NCI-H1105 treated with DMSO at 0.1 percent for 48 hours (cell line): ENCODE measurements at places on chromosomes 12 and 14.

GRCh38 chr12:69241438-69242092 is 2.2 kb downstream of the CPSF6 start:
- no peak for DNase-seq

DNA sequence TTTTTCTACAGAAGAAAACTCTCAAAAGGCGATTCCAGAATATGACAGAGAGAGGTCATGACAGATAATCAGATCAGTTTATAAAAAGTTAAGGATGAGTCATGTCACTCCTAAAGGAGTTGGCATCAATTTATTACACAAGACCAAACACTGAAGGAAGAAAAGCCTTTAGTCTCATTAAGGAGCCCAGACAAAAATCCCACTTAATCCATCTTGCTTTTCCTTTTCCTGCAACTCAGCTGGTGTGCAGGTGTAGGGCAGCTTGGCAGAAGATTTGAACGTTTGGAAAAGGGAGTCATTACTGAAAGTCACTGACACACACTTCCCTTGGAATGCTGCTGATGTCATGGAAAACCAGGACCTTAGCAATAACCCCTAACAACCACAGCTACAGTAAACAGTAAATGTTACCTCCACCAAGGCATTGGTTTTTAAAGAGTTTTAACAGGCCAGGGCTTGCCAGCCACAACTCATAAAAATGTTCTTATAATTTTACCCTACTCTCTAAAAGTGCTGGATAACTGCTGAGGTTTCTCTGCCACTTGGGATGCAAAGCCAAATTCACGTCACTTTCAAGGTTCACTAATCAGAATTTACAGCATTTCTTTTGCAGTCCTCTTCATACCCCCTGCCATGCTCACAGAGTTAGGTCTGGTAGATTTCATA is 320.6 kb downstream of the RAD51B start:
- peak; percentile 90 for DNase-seq

GRCh38 chr12:100579844-100580243 is 6.4 kb downstream of the GAS2L3 start:
- DNase-seq, result no peak

DNA sequence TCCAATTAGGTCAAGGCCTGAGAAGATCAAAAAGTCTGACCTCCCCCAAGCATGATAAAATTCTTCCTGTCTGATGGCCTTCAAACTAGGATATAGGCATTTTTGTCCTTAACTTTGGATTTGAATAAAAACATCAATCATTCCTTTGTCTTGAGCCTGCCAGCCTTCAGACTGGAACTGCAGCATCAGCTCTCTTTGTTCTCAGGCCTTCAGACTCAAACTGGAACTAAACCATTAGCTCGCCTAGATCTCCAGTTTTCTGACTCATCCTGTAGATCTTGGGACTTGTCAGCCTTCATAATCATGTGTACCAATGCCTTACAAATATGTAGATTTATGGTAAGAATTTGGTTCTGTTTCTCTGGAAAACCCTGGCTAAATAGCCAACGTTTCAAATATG is 721.7 kb downstream of the GALC start:
- DNase-seq, result no peak

GRCh38 chr12:85157035-85157603 is 121.0 kb downstream of the LRRIQ1 start:
- no peak for DNase-seq

GRCh38 chr12:49358483-49359141 is 8.7 kb upstream of the SPATS2 start:
- peak; percentile 62 for DNase-seq

GRCh38 chr12:99627459-99627858 is 20.1 kb upstream of the GARIN6 start:
- DNase-seq, result no peak

GRCh38 chr14:90105756-90106155 is 44.0 kb downstream of the KCNK13 start:
- no peak for DNase-seq

DNA sequence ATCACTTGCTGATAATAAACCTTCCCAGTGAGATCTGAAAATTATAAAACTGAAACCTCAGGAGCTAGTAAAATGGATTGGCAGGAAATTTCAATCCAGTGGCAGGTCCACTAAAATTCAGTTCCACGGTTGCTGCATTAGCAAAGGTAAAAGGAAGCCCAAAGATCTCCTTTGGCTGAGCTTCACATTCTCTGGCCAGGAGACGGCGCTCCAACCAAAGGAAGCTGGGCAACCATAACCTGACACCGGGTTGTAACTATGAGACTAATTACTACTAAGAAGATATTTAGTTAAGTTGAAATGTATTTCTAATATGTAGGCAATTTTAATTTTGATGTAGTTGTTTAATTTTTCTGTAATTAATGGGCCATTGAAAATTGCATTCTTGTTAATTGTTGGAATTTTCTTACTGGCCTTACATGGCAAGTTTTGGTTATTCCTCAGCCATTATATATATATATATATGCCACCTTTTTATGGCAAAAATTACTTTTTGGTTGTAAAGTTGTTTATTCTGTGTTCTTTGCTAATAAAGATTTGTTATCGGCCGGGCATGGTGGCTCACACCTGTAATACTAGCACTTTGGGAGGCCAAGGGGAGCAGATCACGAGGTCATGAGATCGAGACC is 17.0 kb downstream of the OR8S1 start:
- DNase-seq, result peak; percentile 41

GRCh38 chr12:113392988-113393579 is 10.6 kb downstream of the SDS start:
- DNase-seq, result no peak

- DNase-seq, result no peak
Measured at GRCh38 chr14:59140106-59140843, 48.2 kb upstream of the DAAM1 start.

DNA sequence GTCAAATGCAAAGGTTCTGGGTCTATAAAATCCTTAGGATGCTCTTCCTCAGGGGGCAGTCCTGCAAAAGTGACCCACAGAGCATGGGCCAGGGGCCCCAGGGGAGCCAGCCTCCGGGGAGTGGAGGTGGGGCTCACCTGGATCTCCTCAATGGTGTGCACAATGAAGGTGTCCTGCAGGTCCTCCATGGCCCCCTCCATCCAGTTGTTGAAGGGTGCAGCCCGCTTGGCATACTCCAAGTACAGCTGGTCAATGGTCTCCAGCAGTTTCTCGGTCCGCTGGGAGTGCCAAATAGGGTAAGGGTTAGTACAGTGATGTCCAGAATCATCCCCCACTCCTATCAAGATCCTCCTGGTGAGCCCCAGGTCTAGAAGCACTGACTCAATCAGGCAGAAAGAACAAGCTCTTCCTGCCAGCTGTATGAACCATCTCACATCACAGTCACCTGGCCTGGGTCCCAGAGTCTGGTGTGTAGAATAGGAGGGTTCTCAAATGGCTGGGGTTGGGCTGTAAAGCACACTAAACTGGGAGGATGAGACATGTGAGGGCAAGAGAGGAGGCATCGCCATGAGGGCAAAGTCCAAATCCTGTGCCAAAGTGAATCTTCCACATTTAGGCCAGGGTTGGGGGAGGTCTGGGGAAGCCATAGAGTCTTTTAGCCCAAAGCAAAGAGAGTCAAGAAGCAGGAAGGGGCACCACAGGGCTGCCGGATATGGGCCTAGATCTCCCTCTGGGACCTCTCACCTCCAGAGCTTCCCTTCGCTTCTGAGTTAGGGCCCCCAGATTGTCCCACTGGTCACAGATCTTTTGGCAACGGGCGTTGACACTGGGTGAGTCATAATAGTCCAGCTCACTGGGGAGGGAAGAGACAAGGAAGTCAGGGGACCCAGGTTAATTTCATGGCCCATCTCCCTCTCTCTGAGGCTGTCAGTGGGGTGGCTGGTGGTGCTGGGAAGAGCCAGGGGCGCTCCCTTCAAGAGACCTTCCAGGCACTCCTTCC is 91.5 kb upstream of the ZFP36L1 start:
- no peak for DNase-seq

DNA sequence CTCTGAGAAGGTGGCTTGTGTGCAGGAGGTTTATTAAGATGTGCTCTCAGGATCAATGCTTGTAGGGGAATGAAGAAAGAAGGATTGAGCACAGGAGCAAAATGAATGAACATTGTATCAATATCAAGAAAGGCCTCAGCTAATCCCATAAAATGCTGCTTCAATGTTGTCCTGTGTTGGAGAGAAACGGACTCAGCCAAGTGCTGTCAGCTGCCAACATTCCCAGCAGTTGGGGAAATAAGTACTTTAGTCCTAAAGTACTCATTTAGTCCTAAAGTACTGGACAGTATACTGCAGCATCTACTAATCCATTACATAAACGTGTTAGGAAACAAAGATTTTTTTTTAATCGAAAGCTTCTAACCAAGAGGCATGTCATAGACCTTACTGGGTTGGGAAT is 255.9 kb downstream of the SEC23A start:
- no peak for DNase-seq

DNA sequence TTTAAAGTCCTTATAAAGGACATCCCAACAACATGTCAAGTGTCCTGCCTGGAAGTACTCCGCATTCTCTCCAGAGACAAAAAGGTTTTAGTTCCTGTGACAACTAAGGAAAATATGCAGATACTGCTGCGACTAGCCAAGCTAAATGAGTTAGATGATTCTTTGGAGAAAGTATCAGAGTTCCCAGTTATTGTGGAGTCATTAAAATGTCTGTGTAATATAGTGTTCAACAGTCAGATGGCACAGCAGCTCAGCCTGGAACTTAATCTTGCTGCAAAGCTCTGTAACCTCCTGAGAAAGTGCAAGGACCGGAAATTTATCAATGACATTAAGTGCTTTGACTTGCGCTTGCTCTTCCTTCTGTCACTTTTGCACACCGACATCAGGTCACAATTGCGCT is 40.2 kb downstream of the RIC8B start:
- no peak for DNase-seq

DNA sequence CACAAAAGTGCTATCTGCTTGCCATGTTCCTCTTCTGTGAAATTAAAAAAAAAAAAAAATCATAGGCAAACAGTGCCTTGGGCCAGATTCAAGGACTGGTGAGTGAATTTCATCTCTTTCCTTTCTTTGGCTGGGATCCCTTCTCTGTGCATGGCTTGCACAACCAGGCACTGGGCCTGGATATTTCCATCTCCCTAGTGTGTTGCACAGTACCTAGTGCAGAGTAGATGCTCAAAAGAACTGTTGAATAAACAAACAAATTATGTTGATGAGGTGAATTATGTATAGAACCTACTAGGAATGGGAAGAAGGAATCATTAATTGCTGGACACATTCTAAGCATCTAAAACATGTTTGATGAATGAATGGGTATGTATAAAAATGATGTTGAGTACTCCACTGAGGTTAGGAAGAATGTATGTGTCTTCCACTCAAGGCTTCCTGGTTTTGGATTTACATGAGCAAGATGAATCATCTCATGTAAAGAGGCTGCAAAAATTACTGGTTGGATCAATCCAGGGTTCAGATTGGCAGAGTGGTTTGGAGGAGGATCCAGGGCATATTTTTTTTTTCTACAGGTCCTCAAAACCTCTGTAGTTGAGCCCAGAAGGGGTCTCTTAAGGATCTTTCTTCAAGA is 93.2 kb downstream of the EMP1 start:
- DNase-seq, result no peak

- peak; percentile 7 for DNase-seq
Measured at GRCh38 chr12:63098851-63099250, 52.1 kb downstream of the AVPR1A start.

DNA sequence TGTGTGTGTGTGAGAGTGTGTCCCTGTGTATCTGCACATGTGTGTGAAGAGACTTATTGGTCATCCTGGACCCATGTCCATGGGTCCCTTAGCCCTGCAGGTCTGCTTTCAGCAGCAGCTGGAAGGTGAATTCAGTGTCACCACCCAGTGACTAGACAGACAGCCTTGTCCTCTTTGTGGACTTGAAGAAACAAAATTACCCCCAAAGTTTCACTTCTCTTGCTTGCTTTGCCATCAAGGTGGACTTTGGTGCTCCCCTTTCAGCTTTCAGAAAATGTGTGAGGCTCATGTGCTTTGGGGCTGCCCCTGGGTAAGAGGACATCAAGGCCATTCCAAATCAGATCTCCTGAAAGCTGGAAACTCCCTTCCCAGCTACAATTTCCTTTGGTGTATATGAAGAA is 1063.8 kb downstream of the BCL11B start:
- no peak for DNase-seq

DNA sequence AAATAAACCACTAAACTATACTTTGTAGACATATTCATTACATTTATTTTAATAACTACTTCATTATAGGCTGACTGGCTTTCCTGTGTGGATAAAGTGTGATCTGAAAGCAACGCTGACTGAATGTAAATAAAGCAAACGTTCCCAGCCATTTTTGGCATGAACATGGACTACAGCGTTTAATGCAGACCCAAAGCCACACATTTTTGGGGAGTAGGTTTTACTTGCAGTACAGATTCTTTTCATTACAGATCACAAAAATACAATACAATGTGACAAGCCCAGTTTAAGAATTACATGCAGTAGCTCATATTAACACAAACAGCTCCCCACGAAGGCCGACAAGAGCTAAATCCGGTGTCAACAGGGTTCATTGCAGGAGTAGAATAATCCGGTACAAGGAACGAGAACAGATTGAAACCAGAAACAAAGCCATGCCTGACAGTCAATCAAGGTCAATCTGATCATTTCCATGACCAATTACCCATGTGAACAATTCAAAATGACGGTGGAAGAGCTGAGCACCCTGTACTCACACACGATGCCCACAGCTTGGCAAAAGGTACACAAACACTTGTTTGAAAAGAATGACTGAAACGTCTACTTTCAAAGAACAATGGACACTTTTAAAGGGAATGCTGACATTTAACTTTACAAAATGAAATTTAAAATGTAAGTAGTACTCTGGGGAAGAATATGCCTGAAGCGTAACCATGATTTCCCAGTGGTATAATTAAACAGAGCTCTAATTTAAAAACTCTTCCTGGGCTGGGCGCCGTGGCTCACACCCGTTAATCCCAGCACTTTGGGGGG is 5.3 kb downstream of the BAG5 start:
- DNase-seq, result no peak

DNA sequence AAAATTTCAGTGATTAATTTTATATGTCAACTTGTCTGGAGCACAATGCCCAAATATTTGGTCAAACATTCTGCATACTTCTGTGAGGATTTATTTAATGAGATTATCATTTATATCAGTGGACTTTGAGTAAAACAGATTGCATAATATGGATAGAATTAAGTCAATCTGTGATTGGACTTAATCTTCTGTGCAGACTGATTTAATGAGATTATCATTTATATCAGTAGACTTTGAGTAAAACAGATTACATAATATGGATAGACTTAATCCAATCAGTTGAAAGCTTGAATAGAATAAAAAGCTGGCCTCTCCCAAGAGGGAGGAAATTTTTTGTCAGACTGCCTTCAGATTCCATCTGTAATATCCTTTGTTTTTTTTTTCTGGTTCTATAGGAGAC is 1413.2 kb downstream of the LRFN5 start:
- no peak for DNase-seq

GRCh38 chr14:22838631-22839041 is 2.3 kb downstream of the MMP14 start:
- no peak for DNase-seq

- no peak for DNase-seq
Measured at GRCh38 chr12:75489613-75490210, 9.2 kb downstream of the GLIPR1 start.

GRCh38 chr12:71128191-71128788 is 29.5 kb downstream of the TSPAN8 start:
- peak; percentile 7 for DNase-seq

GRCh38 chr12:90102957-90103652 is 394.5 kb upstream of the ATP2B1 start:
- DNase-seq, result peak; percentile 48

- DNase-seq, result no peak
Measured at GRCh38 chr12:26461776-26462175, 266.4 kb downstream of the SSPN start.
